ENCODE measurements at places on chromosomes 4 and X.
A peak's percentile ranks its signal among the peaks of the same experiment; 100 is the strongest.

GRCh38 chr4:55116450-55116849, 8.9 kb downstream of the KDR start:
- no peak for DNase-seq

GRCh38 chrX:110167952-110168451, 149.9 kb downstream of the AMMECR1 start:
- peak; percentile 42 for DNase-seq

- DNase-seq: no peak
These were observed 154.0 kb upstream of the TENT5D start for GRCh38 chrX:80266287-80266686.

GRCh38 chr4:183321079-183321478, 1.0 kb upstream of the CLDN22 start:
- DNase-seq: no peak

GRCh38 chr4:137393044-137393443, 139.2 kb downstream of the PCDH18 start:
- no peak for DNase-seq

DNA sequence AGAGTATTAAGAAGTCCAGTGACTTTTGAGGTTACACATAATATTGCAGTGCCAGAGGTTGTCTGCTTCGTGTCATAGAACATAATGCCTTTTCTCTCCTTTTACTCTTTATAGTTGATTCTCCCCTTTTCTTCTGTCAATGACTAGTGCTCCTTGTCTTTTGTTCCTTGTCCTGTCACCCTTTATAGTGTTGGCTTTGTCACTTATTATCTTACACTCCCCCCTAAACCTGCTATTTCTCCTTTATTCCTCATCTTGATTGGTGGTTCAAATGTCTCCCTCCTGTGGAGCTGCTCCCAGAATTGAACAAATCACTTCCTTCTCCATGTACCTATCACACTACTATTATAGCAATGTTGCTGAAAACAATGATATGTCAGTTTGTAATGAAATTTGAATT, 856.6 kb upstream of the GRID2 start:
- DNase-seq: no peak

GRCh38 chrX:10288373-10288975, 131.7 kb downstream of the CLCN4 start:
- no peak for DNase-seq

DNA sequence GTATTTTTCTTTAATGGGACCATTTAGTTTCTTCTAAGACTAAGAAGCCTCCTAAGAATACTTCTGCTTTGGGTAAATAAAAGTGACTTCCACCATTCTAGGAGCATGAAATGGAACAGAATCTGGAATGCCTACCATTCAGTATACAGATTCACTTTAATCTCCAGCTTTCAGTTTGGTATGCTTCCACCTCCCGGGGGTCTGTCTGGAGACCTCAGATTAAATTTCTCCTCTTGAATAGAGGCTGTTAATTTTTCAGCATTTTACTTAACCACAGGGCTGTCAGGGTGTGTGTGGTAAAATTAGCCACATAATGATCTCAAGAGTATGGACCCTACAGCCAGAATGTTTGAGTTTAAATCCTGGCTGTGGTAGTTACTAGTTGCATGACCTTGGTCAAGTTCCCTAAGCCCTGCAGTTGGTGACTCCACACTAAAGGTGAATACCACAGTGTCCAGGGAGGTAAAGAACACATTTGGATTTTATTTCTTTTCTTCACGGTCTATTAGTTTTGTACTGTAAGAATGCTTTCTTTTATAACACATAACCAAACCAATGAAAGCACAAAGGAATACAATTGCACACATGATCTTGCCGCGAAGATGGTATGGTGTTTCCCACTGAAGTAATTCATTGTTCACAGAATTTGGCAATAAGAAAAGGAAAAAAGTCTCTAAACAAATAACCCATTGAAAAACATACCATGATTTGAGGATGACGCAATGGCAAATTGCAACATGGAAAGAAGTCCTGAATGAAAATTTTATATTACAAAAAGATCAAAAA, 37.3 kb upstream of the TRIM2 start:
- no peak for DNase-seq

DNA sequence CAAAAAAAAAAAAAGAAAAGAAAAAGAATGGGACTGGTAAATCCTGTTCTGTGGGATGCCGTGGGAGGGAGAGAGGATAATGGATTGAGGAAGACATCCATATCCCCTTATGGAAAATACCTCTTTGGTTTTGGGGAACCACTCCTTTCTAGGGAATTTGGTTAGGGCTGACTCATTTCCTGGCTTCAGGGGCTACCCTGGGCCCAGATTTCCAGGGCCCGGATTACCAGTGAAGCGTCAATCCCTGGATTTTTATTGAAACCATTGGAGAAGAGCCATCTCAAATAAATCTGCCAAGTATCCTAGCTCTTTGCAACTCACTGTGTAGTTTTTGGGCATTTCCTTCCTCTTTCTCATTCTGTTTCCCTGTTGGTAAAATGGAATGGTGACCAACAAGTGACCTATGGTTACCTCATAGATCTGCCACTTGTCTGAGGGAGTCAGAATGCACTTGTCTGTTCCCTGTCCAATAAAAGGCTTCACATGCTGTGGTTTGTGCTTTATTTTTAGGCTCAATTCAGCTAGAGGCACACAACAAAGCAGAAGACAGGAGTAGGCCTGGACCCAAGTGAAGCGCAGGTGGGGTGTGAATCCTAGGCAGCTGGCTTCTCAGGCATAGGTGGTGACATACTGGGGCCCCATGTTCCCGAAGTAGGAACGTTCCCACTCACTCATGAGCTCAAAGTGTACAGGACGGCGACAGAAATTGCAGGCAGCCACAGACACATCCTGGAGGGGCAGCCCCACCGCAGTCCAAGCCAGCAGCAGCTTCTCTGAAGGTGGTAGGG, 8.6 kb downstream of the APEX2 start:
- DNase-seq: no peak

DNA sequence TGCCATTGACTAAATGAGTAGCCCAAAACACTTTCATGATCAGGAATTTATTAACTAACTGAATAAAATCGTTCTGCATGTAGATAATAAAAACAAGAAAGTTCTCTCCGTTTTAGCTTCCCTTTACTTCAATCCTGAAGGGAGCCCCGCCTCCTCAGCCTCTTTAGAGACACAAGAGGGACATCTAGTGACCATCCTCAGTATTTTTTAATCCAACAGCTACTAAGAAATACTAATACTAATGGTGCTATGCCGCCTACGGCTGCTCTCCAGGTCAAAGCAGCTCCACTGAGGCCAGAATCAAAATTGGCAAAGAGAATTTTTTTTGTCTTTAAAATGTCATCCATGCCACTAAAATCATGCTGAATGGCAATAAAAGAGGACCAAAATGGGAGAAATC, 3.2 kb upstream of the PCDH19 start:
- peak; percentile 48 for DNase-seq

- DNase-seq: peak; percentile 76
These were observed at the start of gene ZNF275 for GRCh38 chrX:153333821-153334653. Gene ZNF275, plus strand, starts transcription at chrX:153334153. Its CDS starts 2,527 bp downstream, at chrX:153336680.

- DNase-seq: peak; percentile 26
These were observed 19.9 kb downstream of the SH3BP2 start for GRCh38 chr4:2812612-2813354.

- no peak for DNase-seq
These were observed 427.7 kb upstream of the MAGEB2 start for GRCh38 chrX:29787656-29788055.

GRCh38 chr4:54228961-54229501, at the start of gene PDGFRA:
Gene PDGFRA, plus strand, starts transcription at chr4:54229293. Its CDS starts 29,476 bp downstream, at chr4:54258769.
- DNase-seq: no peak

- DNase-seq: no peak
These were observed 842.2 kb downstream of the STIM2 start for GRCh38 chr4:27702730-27703431.

- peak; percentile 2 for DNase-seq
These were observed 74.6 kb downstream of the WDR44 start for GRCh38 chrX:118420462-118420861.

GRCh38 chr4:151323667-151324066, 1.7 kb downstream of the SH3D19 start:
- no peak for DNase-seq

- no peak for DNase-seq
These were observed 193.0 kb upstream of the C1QTNF7 start for GRCh38 chr4:15234856-15235126.

DNA sequence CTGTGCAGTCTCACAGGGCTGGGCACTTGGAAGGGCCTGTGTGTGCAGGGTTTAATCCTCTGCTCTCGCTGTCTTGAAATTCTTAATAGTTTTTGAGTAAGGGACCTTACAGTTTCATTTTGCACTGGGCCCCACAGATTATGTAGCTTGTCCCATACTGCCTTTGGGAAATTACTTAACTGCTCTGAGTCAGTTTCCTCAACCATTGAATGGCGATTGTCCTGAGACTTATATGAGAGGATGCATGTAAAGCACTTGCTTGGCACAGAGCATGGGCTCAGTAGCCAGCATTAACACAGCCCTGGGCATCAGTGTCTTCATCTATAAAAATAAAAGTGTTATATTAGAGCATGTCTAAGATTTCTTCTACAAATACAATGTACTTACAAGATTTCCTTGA, 55.8 kb downstream of the CLCN5 start:
- DNase-seq: no peak

GRCh38 chr4:119898211-119898610, 168.4 kb downstream of the MAD2L1 start:
- DNase-seq: no peak

- no peak for DNase-seq
These were observed 122.5 kb downstream of the NFKB1 start for GRCh38 chr4:102623622-102624021.

- DNase-seq: no peak
These were observed 38.7 kb upstream of the MAGEA10 start for GRCh38 chrX:152177052-152177451.

DNA sequence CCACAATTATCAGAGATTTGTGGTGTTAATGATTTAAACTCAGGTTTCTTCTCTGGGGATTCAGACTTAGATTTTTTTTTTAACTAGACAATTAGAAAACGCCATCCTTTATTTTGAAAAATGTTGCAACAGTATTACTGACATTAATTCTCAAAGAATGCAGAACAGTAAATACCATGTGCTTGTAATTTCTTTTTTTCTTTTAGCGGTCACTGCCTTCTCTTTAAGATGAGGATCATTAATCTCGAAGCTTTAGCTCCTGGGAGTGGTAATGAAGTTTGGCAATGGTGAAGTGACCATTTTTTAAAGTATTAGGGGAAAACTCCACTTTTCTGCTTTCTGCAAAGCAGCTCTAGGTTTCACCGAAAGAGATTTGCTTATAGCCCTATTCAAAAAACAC, 164.0 kb upstream of the MBNL3 start:
- no peak for DNase-seq

DNA sequence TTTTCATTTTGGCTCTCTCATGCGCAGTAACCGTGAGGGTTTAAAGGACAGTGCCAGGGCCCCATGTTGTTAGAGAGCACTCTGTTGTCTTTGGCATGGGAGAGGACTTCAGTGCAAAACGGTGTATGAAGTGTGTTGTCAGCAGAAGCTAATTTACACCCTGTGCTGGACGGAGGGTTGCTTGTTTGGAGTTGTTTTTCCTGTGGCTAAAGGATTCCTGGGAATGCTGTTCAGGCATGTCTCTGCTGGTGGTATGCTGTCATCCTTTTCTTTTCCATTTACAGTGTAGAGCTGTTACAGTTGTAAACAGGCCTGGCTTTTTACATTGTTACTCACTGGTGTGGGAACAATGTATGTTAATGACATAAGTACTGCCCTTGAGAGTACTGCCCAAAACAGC, 206.3 kb downstream of the CBR4 start:
- no peak for DNase-seq

DNA sequence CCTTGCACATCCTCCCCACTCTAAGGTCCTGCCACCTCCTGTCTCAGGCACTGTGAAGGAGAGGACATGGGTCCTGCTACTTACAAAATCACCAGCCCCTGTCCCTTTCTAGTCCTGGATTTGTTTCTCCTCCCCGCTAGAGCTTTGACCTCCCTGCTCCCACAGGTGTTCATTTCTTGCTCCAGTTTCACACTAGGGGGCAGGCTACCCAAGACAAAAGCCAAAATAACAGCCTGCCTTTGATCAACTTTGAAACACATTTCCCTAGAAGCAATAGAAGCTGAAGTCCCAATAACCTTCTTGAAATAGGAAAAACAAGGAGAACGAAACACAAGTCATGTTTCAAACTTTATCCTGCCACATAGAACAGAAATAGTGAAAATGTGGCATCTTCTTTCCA, 164.4 kb downstream of the QDPR start:
- peak; percentile 32 for DNase-seq

DNA sequence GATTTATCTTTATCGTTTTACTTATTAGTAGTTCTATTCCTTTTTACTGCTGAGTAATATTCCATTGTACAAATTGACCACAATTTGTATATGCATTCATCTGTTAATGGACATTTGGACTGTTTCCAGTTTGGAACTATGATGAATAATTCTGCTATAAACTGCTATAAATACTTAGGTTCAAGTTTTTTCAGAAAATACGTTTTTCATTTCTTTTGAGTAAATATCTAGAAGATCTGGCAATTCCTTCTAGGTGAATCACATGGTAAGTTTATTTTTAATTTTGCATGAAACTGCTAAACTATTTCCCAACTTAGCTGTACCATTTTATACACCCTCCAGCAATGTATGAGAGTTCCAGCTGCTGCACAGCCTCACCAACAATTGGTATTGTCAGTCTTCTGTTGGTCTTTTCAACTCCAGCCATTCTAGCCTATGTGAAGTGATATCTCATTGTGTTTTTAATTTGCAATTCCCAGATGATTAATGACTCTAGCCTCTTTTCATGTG, 22.2 kb downstream of the LIN54 start:
- no peak for DNase-seq

DNA sequence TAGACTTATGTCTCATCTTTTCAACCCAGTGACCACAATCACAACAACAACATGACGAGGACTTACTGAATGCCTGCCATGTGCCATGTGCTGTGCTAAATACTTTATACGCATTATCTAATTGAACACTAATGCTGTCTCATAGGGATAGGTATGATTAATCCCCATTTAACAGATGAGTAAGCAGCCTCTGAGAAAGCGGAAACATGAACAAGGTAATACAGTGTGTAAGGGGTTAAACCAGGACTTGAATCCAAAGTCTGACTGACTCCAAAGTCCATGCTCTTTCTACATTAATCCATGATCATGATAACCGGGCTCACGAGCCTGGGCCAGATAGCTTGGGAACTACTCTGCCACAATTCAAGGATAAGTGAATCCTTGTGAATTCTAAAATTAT, 105.3 kb upstream of the MBNL3 start:
- no peak for DNase-seq

DNA sequence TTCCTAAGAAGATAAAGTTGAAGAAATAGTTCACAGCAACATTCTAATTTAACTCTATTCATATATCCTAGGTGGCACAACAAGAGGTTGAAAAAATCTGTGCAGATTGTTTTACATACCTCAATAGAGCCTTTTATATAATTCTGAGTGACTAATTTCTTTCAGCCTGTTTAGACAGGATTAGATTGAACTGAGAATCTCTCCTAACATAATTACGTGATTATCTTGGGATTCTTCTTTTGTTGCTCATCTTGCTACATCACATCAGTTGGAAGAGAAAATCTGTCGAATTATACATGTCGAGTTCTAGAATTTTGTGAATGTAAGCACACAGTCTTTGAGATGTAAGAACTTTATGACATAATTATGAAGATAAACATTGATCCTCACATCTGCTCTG, 1873.7 kb upstream of the IGFBP7 start:
- DNase-seq: no peak

Measured in activated CD4-positive, alpha-beta T cell treated with anti-CD3 and anti-CD28 coated beads, Interleukin-2, amount 50 U/mL, for 16 hours (primary cell).